NCI-H2171 treated with DMSO at 0.1 percent for 48 hours (cell line): ENCODE measurements at places on chromosomes 1 and 21.
A peak's percentile ranks its signal among the peaks of the same experiment; 100 is the strongest.

GRCh38 chr1:153945131-153945794, 1.3 kb downstream of the DENND4B start:
- peak; percentile 51 for DNase-seq

DNA sequence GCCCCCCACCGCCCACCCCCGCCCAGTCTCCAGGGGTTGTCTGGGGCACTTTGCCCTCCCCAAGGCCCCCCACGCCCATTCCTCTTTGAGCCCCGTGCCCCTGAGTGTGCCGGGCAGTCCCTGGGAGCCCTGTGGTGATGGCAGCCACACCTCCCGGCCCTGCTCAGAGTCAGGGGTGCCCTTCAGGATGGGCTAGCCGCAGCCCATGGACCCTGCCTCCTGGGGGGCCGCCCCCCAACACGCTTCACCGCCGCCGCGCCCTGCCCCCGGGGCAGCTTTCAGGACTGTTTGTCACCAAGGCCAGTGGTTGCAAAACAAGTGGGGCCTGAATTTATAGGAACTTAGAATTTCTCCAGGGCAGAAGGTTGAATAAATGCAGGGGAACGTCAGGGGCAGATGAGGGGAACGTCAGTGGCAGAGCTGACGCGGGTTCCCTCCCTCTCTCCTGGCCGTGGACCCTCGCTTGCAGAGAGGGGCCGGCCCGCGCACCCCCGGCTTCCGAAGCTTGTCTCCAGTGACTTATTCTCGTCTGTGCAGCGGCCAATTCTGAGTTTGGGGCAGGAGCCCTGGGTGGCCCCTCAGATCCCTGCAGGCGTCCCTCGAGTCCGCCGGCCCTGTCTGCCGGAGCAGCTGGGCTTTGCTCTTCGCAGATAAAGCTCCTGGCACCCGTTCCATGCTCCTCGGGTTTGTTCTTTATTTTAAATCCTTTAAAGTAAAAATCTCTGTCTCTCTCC, 41.2 kb upstream of the ADARB1 start:
- no peak for DNase-seq

DNA sequence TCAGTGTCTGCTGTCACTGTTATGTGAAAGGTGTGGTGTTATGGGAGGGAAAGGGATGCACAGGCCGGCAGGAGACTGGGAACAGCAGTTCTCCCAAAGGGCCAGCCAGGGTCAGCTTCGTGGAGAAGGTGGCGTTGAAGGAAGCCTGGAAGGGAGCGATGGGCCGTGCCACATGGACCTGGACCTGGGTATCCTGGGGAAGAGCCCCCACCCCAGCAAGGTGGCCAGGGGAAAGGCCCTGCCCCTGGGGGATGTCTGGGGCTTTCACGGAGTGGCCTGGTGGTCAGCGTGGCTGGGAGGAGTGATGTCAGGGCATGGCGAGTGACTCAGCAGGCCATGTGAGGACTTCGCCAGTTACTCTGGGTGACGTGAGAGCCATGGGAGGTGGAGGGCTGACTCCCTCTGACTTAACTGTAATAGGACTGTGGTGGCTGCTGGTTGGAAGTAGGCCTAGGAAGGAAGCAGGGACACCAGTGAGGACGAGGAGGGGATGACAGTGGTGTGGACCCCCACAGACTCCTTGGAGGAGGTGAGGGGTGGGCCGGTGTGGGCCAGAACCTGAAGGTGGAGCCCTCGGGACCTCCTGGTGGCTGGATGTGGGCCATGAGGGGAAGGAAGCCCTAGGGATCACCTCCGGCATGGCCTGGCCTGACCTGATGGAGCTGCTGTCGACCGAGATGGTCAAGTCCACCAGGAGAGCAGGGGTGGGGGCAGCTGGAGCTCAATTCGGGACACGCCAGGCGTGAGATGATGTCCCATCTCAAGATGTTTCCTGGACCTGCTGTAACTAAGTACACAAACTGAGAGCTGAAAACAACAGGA, 54.5 kb downstream of the BACE2 start:
- DNase-seq: no peak

DNA sequence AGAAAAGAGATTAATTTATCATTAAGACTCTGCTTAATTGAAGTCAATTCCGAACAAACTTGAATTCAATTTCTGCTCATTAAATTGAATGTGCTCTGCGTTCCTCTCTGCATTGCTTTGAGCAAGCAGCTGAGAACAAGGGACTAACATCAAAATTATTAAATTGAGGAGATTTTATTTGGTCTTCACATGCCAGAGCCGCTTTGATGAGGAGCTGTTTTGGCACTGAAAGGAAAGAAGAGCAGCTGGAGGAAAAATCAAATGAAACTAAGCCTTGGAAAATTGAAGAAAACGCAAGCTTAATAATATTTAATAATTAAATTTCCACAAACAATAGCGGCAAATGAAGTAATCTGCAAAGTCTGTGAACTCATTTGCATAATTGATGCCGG, 222.0 kb upstream of the PKN2 start:
- DNase-seq: no peak

GRCh38 chr1:24101796-24102586, 9.9 kb downstream of the MYOM3 start:
- no peak for DNase-seq

DNA sequence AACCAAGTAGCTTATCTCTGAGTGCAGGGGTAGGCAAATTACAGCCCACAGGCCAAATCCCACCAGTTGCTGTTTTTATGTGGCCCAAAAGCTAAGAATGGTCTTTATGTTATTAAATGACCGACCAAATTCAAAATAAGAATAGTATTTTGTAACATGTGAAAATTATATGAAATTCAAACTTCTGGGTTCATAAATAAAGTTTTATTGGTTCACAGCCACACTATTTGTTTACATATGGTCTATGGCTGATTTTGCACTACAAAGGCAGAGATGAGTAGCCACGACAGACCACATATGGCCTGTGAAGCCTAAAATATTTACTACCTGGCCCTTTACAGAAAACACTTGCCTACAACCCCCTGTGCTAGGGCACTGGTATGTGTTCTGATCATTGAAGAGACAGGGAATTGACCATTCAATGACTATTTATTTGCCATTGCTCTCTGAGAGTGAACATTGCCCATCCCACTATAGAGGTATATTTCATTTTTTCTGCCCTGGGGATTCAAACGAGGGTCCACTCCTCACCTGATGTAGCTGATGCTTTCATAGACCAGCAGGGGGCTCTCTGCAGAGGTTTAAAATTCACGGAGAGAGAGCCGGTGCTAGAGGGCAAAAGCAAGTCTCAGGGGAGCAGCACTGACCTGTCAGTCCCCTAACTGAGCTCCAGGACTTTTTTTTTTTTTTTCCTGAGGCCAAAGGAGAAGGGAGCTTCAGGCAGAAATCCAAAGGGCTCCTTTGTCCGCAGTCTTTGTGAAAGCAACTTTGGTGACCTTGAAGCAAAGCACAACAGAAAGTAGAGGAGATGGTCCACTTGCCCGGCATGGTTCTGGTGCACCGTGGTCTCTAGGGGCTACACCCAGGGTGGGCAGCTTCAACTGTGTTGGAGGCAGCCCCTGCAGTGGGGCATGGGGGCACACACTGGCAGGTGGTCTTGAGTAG, 7.3 kb upstream of the GNL2 start:
- DNase-seq: peak; percentile 6

DNA sequence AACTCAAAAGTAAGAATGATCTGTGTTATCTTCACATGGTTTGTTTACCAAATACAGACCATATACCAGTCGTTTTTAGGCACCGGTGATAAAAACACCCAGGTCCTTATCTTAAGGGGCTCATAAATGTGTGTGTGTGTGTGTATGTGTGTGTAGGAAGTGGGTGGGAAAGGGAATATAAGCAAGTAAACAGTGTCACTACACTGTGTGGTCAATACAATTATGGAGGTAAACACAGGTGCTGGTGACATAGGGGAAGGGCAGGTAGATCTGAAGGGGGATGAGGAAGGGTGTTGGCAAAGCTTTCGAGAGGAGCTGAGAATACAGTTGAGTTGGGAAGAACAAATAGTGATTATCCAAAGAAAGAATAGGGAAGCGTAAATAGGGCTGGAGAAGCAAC, 19.1 kb upstream of the MRPS6 start:
- DNase-seq: no peak
